ENCODE measurements at places on chromosomes 13 and 19.

DNA sequence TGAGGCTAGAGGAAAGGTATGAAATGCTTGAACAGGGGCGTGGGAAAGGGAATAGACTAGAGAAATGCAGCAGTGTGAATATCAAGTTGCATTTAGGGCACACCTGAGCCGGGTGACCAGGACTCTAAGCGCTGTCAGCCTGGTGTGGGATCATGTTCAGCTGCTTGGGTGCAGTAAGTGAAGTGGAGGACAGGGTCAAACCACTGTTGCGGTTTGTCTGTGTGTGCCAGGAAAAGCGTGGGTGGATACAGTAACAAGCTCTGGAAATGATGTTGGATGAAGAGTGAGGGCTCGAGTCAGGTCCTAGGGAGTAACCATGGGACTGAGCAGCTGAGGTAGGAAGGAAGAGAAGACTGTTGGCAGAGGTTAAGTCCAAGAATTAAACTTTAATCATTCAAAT, 15.8 kb downstream of the DGKH start:
- no peak for DNase-seq

- no peak for DNase-seq
Observed at GRCh38 chr13:63279136-63279535, 1863.5 kb upstream of the PCDH20 start.

DNA sequence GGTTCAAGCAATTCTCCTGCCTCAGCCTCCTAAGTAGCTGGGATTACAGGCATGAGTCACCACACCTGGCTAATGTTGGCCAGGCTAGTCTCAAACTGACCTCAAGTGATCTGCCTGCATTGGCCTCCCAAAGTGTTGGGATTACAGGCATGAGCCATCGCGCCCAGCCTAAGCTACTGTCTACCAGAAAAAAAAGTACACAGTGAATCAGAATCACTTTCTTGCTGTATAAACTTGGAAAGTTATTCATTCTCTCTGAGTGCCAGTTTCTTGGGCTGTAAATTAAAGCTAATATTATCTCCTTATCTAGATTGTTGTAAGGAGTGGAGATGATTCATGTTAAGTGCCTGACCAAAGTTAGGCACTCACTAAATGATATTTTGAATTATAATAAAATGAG, 242.8 kb downstream of the ENOX1 start:
- DNase-seq: no peak

DNA sequence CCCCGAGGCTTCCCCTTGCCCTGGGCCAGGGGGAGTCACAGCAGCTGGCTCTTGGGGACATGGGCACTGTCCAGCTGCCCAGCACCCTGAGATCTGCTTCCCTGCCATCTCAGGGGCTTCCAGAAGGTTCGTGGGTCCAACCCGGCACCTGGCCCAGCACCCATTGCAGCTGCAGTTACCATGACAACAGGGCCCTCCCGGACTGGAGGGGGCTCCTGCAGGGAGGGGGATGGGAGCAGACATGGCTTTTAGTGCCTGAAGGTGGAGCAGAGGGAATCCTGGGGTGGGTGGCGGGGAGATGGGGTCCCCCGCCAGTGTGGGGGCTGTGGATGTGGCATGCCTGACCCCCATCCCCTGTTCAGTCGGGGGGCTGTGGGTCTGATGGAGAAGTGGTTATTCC, 14.7 kb downstream of the PIN1 start:
- DNase-seq: no peak

GRCh38 chr13:94201022-94201421, 278.5 kb downstream of the DCT start:
- DNase-seq: no peak

- DNase-seq: no peak
Observed at GRCh38 chr13:41916173-41916954, 44.5 kb downstream of the VWA8 start.

- DNase-seq: no peak
Observed at GRCh38 chr13:27264181-27264580, 6.4 kb upstream of the RASL11A start.

DNA sequence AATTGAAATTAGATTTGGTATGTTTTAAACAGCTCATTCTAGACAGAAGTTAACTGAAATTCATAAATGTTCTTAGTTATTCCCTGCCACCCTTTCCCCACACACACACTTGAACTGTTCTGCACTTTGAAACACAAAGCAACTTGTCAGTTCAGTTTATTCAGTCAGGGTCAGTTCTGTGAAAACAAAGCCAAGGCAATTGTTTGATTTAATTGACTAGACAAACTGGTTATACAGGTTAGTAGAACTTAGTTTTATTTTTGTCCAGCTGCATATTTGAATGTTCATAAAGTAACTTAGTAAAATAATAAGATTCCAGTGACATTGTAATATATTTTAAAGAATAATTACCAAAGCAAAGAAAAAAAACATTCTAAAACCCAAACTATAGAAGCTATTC, 98.3 kb upstream of the KLF5 start:
- DNase-seq: no peak

DNA sequence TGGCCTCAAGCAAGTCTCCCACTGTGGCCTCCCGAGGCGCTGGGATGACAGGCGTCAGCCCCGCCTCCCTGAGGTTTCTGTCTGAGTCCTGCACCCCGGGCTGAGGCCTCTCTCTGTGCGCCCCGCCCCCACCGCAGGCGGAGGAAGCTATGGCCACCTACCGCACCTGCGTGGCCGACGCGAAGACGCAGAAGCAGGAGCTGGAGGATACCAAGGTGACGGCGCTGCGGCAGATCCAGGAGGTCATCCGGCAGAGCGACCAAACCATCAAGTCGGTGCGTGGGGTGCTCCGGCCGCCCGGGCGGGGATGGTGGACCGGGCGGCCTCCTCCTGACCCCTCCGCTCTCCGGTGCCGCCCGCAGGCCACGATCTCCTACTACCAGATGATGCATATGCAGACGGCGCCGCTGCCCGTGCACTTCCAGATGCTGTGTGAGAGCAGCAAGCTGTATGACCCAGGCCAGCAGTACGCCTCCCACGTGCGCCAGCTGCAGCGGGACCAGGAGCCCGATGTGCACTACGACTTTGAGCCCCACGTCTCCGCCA, 12.7 kb downstream of the ARHGAP45 start:
- peak; percentile 80 for DNase-seq

DNA sequence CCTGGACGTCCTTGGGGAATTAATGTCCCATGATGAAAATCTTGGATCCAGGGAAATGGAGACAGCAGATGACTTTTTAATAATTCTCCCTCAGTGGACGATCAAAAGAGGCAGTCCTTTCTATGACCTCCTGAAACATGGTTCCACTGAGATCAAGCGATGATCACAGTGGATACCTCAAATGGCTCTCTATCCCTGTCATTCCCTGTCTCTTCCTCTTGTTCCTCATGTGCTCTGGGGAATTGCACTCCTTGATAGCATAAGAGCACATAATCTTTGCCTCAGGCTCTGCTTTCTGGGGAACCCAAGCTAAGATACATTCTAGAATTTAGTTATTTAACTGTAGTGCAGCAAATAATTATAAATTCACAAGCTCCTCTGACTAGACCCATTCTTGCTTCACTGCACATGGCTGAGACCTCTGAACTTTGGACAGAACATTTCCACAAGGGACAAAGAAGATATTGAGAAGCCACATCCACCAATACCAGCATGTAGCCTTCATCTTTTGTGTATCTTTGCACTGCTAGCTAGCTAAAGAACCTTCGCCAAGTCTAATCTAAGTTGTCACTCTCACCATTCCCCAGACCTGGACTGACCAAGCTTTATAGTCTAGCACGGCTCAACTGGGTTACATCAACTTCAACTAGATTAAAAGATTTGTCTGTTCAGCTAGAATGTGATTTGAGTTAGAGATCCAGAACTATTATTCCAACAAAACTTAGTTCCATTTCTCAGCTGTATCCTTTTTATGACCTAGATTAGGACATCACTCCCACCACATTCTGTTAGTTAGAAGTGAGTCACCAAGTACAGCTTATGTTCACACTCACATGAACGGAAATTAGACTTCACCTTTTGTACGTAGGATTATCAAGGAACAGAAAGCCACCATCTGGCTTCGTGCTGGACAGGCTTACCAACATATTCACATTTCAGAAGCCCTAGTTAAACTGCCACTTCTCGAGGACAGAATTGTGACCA, 142.7 kb downstream of the SUCLA2 start:
- DNase-seq: no peak

DNA sequence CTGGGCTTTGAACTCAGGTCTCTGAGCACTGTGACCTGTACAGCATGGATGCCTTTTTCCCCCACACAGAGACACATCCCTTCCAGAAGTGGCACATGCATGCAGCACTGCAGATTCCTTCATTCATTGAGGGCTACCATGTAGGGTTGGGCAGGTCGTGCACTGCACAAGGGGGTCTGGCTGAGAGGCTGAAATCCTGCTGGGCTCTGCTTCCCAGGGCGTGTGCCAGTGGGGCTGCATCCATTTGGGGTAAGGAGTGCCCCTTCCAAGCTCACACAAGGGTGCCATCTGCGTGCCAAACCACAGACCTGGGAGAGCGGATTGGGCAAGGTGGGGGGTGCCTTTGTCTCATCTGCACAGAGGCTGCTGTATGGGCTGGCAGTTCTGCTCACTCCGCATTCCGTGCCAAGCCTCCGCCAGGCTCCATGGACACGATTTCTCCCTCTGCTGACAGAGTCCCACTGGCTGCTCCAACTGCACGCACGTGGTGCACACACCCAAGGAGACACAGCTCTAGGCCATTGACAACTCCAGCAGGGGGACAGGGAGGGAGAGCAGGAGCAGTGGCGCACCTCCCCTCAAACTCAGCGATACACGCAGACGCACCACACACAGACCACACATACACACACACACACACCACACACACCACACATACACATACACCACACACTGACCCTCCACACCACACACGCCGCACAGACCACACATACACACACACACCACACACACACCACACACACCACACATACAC, 4.5 kb upstream of the SHISA7 start:
- no peak for DNase-seq

GRCh38 chr19:10288662-10289166, 1.0 kb upstream of the ICAM5 start:
- DNase-seq: peak; percentile 46

- DNase-seq: no peak
Observed at GRCh38 chr13:68176475-68176874, 946.3 kb upstream of the PCDH9 start.

DNA sequence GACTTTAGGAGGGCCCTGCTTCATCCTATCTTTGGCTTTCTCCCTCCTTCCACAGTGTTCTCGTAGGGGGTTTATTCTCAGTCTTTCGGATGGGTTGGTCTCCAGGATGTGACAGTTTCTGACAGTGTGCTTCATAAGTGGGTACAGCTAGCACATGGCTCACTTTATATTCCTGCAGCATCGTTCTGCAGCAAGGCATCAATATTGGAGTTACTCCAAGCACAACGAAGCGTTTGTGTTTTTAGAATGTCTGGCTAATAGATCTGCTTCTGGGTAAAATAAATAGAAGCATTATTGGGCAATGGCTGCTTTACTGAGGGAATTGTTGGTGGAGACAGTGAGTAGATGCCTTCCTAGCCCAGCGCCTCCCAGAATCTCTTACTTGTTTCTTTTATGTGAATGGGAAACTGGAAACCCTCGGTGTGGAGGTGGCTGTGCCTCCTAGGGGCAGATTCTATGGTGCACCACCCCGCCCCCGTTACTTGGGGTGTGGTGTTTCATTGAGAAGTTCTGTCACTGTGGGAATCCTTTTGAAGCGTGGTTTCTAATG, 2.0 kb downstream of the FARP1 start:
- no peak for DNase-seq

DNA sequence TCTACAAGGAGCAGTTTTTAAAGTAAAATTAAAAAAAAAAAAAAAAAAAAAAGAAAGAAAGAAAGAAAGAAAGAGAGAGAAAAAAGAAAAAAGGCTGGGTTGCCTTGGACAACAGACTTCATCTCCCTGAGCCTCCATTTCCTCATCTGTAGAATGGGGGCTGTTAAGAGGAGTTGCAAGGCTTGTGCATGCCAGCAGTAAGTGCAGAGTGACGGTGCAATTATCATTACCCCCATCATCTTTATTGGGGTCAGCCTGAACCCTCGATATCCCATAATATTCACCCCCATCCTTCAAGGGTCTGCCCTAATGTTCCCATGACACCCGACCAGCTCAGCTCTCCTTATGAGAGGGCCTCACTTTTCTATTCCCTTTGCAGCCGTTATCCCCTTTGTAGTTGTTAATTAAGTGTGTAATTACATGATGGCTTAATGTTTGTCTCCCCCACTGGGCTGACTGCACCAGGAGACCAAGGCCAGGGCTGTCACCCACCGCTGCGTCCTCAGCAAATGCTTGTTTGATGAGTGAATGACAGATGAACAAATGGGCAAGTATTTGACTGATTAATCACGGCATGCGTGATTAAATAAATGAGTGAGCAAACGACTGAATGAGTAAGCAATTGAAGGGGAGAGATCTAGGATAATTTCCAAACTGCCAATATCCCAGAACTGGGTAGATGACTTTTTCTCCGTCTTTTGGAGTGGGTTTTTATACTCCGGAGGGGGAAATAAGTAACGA, 10.1 kb downstream of the FOSB start:
- no peak for DNase-seq

DNA sequence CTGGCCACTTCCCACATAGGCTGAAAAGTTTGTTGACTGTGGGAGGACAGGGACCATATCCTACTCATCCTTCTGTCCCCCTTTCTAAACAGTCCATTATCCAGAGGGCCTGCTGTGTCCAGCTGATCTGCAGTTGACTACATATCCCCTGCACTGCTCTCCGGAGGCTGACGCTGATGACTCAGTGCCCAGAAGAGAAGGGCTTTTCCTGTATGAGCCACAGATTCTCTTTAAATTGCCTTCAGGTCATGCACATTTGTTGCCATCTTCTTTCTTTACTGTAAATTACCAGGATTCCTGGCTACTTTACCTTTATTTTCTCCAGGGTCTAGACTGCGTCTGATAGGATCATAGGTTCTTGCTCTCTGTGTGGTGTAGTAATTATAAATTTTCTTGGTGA, 125.2 kb downstream of the LACC1 start:
- DNase-seq: no peak

- no peak for DNase-seq
Observed at GRCh38 chr13:48594096-48594815, 59.5 kb upstream of the CYSLTR2 start.

GRCh38 chr13:99656092-99656745, 154.9 kb downstream of the TM9SF2 start:
- peak; percentile 82 for DNase-seq

GRCh38 chr13:59024434-59024833, 1139.3 kb downstream of the DIAPH3 start:
- DNase-seq: no peak

DNA sequence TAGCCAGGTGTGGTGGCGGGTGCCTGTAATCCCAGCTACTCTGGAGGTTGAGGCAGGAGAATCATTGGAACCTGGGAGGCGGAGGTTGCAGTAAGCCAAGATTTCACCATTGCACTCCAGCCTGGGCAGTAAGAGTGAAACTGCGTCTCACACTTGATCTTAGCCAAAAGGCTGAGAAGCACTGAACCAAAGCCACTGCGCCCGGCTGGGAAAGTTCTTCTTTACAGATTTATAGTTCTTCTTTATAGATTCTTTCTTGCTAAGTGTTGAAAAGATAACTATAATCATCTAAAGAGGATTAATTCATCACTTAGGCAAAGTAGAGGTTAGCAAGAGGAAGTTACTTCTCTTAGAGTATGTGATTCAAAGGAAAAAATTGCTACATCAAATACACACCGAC, 11.1 kb downstream of the ZNF417 start:
- DNase-seq: no peak

GRCh38 chr19:5808120-5808816, 3.4 kb downstream of the NRTN start:
- DNase-seq: no peak
